ENCODE measurements at places on chromosomes 2 and 18.

- DNase-seq, result no peak
These were observed 28.9 kb downstream of the ZNF532 start for GRCh38 chr18:58893388-58894099.

DNA sequence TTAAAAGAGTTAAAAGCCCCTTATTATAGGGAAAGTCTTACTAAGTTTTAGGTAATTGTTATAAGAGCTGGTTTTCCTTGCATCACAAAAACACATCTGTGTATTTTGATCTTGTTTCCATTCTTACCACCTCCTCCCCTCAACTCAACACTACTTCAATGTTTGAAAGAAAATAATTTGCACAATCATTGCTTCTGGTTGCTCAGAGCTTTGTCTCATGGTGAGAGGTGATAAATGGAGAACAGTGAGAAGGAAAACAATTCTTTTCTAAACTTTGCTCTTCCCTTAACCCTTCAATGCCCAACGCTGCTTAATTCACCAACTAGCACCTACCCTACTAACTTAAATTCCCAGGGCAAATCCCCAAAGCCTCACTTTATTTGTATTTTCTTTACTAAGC is 268.1 kb upstream of the LINC00305 start:
- DNase-seq, result no peak

- no peak for DNase-seq
These were observed 132.9 kb downstream of the MYO5B start for GRCh38 chr18:50061876-50062517.

- DNase-seq, result no peak
These were observed 640.4 kb upstream of the CHAC2 start for GRCh38 chr2:53127061-53127650.

- DNase-seq, result no peak
These were observed 1424.0 kb upstream of the PIK3C3 start for GRCh38 chr18:40531051-40531450.

Data from GM03348 (cell line).